Astrocyte of the spinal cord (primary cell): ENCODE measurements at places on chromosomes 1 and 21.

DNA sequence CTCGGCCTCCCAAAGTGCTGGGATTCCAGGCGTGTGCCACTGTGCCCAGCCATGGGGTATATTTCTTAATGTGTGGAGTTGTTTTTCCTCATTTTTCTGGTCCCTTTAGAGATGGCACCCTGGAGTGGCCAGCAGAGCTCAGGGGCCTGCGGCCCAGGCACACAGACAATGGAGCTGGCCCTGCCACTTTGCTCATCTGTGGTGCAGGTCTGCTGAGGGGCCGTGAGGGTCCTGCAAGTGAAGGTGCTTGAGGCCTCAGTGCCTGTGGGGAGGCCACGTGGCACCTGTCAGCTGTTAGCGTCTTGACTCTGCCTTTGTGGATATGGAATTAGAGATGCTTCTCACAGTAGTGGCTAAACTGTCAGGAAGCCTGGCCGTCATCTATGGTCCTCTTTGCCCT is 7.5 kb downstream of the COL18A1 start:
- no peak for DNase-seq

DNA sequence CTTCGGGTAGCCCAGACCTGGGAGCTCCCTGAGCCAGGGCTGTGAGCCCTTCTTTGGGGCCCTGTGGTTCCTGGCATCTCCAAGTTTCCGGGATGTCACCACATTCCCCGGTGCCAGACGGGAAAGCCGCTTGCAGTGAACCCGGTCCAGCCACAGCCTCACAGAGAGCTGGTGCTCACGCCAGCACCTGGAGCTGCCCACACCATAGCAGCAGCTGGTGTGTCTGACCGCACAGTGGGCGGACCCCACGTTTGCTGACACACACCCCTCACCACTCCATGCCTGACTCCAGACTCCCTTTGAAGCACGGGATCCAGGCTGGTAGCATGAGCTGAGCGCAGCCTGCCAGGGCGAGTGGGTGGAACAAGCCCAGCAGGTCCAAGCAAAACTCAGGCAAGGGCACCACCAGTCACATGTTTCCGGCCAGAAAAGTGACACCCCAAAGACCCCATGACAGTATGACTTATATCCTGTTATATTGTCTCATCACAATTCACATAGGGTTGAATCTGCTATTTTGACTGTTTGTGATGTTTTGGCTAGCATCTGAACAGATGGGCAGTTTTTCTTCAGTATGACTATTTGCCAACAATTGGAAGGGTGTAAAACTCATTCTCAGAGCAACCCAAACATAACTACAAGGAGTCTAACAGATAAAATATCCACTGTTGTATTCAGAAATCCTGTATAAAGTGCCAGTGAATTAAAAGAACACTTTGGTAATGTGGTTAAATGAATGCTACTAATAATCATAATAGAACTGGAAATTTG is 285.4 kb downstream of the SMYD3 start:
- no peak for DNase-seq

DNA sequence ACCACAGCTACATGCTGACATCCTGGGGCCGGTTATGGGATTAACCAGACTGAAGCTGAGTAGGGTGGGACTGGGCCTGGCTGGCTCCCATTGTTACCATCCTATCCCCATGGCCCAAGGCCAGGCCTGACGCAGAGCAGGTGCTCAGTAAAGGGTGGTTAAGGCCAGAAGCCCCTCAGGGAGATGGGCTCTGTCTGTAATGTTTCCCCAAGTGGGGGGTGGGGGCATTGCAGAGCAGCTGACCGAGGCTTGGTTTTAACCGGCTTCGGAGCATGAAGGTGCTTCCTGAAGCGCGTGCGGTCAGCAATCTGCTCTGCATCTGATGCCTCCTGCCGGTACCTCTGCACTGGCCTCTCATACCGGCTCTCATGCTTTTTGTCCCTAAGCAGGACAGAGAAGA is 83.4 kb upstream of the ACTL8 start:
- DNase-seq, result no peak

DNA sequence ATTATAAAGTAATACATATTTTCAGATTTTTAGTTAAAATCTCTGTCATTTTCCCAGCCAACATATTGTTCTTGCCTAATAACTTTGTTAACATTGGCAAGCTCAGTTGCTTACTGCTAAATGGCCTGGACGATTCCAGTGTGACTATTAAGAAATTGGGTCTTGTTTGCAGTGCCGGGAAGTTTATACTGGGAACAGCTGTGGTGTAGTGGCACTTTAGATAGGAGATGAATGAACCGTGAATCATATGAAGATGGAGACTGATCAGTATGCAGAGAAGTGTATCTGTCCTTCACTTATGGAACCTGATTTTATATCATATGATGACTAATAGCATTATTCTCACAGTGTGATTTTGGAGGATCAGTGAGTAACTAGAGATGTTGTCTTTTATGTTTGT is 3.3 kb downstream of the CHRM3 start:
- no peak for DNase-seq

GRCh38 chr1:236021424-236022135 is 43.3 kb downstream of the NID1 start:
- peak; percentile 55 for DNase-seq

GRCh38 chr1:109521002-109521951 is 11.8 kb upstream of the AMIGO1 start:
- DNase-seq, result no peak

GRCh38 chr1:171188388-171189266 is 3.5 kb downstream of the FMO2 start:
- peak; percentile 57 for DNase-seq

DNA sequence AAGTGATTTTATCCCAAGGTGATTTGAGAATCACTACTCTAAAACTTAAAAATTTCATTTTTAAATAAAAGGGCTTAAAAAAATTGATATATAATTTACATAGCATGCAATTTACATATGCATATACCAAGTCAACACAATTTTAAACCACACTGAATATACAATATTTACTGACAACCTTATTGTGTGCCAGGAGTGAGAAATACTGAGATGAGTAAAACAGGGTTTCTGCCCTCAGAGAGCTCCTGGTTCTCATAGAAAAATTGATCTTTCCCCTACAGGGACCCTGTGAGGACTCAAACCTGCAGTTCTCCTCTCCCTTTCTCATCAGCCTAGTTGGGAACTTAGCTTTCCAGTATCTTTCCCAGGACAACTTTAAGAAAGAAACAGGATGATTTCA is 27.0 kb downstream of the PLPP3 start:
- DNase-seq, result no peak

- DNase-seq, result no peak
Observed at GRCh38 chr21:31918250-31918775, 45.5 kb downstream of the HUNK start.

GRCh38 chr1:59115865-59116264 is 181.0 kb upstream of the FGGY start:
- no peak for DNase-seq

DNA sequence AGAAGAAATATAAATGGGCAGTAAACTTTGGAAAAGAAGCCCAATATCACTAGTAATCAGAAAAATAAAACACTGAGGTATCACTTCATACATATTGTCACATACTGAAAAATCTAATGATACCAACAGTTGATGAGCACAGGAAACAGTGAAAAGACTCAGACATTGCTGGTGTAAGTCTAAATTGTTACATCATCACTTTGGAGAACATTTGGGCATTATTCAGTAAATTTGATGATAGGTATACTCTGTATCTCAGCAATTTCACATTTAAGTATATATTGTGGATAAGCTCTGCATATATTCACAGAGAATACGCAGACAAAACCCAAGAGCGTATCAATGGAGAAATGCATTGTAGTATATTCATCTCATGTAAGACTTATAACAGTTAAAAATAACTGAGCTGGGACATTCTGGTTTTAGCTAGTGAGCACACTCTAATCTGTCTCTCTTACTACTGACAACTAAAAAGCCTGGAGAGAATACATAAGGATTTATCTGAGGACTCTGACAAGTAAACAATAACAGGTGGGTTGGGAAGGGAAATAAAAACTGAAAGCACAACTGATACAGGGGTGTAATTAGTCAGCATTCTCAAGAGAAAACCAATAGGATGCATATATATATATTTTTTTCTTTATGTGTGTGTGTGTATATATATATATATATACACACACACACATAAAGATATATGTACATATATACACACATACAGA is 212.7 kb upstream of the JUN start:
- DNase-seq, result no peak

GRCh38 chr1:60078182-60078581 is 4.6 kb upstream of the C1orf87 start:
- peak; percentile 57 for DNase-seq

GRCh38 chr1:208552928-208553327 is 308.7 kb upstream of the PLXNA2 start:
- DNase-seq, result no peak

DNA sequence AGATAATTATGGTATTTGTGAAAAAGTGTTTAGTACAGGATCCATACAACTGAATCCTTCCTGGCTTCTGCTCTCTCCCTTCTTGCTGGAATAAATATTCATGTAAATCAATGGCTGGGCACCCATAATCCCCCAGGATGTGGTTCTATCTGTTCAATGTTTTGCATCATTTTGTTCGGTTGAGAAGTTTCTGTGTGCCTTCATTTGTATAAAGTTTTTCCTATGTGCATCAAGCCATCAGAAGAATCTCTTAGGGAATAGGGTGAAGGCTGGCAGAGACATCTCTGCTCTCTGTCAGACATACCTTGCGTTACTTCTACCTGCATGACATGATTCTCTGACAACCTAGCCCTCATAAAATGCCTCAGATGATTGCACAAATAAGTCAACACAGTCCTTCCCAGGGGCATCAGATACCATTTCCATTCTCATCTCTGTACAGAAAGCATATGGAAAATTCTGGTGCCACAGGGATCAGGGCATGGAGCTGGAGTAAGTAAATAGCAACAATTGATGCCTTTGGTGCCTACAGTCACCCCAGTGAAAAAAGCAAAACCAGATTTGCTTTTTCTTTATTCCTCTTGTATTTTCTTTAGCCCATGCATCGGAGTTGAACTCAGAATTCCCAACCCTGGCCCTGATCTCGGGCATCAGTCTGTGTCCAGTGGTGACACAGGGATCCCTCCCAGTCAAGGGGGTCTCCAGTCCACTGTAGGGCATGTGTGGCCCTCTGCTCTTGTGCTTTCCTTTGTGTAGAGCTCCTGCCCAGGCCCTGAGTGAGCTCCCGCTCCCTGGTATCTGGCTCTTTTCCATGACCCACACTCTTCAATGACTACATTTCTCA is 39.7 kb upstream of the ATP1A1 start:
- DNase-seq, result no peak

- DNase-seq, result no peak
Observed at GRCh38 chr1:70426154-70427131, 15.4 kb downstream of the CTH start.

- no peak for DNase-seq
Observed at GRCh38 chr1:203361945-203362719, 11.2 kb upstream of the FMOD start.

GRCh38 chr1:56135864-56136147 is 443.6 kb downstream of the PLPP3 start:
- no peak for DNase-seq

DNA sequence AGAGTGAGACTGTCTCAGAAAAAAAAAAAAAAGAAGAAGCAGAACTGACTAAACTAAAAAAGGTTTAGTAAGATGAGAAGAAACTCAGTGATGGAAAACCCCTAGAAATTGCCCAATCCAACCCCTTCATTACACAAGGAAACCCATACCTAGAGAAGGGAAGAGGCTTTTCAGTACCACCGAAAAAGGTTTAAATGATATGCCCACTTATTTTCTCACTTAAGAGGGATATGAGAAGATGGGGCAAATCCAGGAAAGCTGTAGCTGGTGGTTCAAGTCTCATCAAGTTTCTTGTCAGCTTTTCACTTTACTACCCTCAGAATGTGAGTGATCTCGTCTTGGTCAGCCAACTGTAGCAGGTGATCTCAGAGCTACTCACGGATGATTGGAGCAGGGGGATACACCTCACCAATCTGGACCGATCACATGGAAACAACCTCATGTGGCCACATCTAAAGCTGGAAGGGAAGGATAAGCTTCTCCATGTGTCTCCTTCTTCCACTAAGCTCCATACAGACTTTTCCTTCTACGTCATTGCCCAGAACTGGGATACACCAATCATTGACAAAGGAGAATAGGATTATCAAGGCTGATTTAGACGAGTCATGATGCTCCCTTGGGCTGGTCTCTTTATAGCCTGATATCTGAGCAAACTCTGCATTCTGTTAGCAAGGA is 126.7 kb upstream of the POU3F1 start:
- no peak for DNase-seq

- DNase-seq, result peak; percentile 63
Observed at GRCh38 chr1:205144751-205145150, 23.0 kb upstream of the RBBP5 start.

GRCh38 chr1:176466514-176466913 is 3.5 kb downstream of the PAPPA2 start:
- no peak for DNase-seq

- no peak for DNase-seq
Observed at GRCh38 chr1:25150985-25151495, 81.3 kb downstream of the SYF2 start.

GRCh38 chr1:59179673-59180072 is 117.2 kb upstream of the FGGY start:
- DNase-seq, result no peak

- no peak for DNase-seq
Observed at GRCh38 chr1:229097356-229097755, 173.6 kb upstream of the RAB4A start.

DNA sequence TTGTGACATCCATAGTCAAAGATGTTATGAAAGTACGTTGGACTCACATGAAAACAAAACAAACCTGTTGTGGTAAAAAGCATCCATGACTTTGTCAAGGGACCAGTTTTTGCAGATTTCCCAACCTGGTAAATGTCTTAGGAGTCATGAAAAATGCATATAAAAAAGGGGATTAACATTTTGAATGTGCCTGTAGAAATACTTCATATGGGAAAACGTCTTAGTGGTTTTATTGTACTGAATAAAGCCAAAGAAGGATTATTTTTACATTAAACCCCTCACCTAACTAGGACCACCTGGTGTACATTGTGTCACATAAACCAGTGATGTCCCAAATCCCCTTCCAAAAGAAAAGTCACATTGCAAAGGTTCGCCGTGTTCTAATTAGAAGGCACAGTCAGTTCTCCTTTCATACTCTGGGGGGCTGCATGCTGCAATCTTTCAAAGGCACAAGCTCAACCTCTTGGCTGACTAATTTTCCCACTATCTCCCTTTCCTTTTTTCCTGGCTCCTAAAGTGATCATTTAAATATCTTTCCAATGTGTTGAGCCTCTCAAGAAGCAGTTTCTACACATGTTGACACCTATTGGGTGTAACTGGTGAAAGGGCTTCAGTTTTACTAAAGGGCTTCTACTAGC is 119.8 kb upstream of the SPAG17 start:
- DNase-seq, result peak; percentile 2

DNA sequence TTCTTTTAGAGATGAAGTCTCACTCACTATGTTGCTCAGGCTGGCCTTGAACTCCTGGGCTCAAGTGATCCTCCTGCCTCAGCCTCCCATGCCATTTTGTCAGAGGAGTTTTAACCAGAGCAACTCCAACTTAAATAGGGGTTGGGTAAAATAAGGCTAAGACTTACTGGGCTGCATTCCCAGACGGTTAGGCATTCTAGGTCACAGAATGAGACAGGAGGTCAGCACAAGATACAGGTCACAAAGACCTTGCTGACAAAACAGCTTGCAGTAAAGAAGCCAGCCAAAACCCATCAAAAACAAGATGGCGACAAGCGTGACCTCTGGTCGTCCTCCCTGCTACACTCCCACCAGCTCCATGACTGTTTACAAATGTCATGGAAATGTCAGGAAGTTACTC is 5.7 kb upstream of the DNAH14 start:
- no peak for DNase-seq
